ENCODE measurements at places on chromosomes 7 and 10. TPM values are rescaled to one million over a fixed set of nuclear protein-coding genes. Genes with fewer than 3 reads are reported as not detected.

The C10orf53 gene
- not detected for total RNA-seq

The OR2A42 gene
- total RNA-seq = not detected

The SLC39A12 gene
- total RNA-seq = not detected

The FKBP6 gene
- total RNA-seq = not detected

The CALML5 gene
- not detected for total RNA-seq

The SAMD9L gene
- total RNA-seq = 5.5 TPM

The MRC1 gene
- total RNA-seq = not detected

The ATOH7 gene
- total RNA-seq = 0.23 TPM

The SLC18A2 gene
- not detected for total RNA-seq

The SP4 gene
- total RNA-seq = 4.1 TPM

The FGF8 gene
- 0.40 TPM for total RNA-seq

The GPC2 gene
- 0.72 TPM for total RNA-seq

The TRIM50 gene
- not detected for total RNA-seq

The BHLHA15 gene
- total RNA-seq = 0.64 TPM

The HOXA9 gene
- total RNA-seq = 1.2 TPM

Data from A375 (cell line).